NAMALWA (cell line): ENCODE measurements at places on chromosomes 1 and 21.

DNA sequence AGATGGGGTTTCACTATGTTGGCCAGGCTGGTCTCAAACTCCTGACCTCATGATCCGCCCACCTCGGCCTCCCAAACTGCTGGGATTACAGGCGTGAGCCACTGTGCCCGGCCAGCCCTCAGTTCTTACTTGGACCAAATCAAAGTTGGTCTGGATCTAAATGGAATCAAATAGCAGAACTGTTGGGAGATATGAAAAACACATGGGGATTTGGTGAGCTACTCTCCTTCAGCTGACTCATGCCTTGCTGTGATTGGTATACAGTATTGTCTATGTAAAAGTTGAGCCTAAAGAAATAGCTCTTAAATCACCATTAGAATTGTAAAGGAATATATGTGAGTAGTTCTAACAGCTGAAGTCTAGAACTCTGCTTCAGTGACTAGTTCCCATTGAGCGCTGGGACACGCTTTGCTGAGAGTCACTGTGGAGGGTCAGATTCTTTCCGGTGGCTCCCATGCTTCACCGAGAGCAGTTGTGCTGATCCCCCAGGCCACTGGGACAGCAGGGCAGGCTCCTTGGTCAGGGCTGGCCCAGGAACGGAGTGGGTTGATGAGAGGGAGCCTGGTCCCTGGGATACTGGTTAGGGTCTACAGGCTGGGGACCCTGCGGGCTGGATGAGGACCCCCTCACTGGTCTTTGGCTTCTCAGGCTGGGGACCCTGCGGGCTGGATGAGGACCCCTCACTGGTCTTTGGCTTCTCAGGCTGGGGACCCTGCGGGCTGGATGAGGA, 14.0 kb downstream of the PKNOX1 start:
- DNase-seq, result no peak

DNA sequence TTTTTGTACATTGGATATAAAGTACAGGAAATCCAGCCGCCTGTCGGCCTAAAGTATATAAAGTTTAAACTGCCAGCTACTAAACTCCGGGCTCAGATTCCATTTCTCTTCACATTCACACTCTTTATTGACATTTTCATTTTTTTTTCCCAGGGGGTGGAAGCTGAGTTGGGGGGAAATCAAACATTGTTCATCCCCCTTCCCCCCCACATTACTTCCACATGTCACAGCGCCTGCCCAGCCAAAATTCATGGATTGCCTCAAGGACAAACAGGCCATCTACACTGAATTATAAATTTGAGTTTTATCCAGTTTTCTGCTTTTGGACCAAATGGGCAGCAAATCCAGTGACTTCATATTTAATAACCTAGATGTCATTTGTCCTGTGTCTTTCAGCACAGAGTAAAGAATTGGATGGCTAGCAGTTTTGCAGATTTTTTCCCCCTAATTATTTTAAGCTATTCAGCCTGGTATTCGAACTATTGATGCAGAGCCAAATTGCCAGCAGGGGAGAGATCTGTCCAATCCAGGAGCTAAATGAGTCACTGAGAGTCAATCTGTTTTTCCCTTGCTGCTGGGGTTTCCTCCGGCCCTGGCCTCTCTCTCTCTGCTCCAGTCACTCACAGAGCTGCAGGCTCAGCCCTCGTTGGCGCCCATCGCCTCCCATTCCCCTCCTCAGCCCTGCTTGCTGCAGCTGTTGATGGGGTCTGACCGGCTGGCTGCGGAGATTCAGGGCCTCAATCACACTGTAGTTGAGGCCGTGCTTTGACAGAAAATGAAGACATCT, 98.0 kb downstream of the LMO4 start:
- no peak for DNase-seq

DNA sequence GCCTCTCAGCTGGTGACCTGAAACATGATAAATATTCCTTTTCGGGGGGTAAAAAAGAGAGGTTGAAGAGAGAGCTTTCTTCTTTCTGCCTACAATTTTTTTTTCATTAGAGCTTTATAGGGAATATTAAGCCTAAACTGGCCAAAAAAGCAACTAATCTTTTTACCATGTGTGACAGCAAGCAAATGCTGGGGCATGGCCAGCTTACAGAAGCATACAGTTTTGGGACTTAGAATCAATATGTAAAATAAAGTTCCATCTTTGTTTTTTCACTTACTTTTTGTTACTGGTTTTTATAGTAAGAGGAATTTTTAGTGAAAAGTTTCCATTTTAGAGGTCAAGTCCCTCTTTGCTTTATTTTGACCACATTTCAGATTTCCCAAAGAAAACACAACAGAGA, 301.2 kb upstream of the DEPDC1 start:
- DNase-seq, result no peak

GRCh38 chr1:78322928-78323680, 167.7 kb upstream of the PTGFR start:
- no peak for DNase-seq

DNA sequence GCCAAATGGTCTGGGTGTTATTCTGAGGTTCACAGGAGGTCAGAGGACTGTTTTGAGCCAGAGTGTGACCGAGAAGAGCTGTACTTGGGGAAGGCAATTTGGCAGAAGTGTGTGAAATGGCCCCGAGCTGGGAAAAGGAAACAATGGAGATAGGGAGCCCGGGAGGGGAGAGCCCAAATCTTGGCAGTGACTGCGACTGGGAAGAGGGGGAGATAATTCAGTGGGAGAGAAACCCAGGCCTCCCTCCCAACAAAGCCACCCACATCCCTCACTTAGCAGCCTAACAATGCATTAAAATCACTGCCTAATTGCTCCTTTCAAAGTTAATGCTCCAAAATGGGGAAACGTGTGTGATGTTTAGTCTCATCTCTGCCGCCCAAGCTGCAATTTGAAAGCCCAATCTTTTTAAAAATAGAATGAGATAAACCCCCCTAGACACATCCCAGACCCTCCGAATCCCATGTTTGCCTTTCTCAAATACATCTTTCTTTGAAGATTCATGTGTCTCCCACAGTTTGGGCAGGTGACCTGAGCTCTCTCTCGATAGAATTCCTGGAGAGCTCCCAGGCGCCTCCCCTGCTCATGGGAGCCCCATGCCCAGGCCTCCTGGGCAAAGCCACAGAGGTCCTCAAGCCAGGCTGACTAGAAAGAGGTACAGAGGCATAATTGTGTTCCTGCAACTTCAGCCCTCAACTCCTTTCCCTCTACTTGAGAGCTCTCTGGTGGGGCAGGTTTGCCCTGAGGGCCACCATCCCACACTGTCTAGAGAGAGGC, 17.3 kb downstream of the LRRC52 start:
- DNase-seq, result no peak

- no peak for DNase-seq
Observed at GRCh38 chr1:243834130-243834529, 15.9 kb downstream of the AKT3 start.

DNA sequence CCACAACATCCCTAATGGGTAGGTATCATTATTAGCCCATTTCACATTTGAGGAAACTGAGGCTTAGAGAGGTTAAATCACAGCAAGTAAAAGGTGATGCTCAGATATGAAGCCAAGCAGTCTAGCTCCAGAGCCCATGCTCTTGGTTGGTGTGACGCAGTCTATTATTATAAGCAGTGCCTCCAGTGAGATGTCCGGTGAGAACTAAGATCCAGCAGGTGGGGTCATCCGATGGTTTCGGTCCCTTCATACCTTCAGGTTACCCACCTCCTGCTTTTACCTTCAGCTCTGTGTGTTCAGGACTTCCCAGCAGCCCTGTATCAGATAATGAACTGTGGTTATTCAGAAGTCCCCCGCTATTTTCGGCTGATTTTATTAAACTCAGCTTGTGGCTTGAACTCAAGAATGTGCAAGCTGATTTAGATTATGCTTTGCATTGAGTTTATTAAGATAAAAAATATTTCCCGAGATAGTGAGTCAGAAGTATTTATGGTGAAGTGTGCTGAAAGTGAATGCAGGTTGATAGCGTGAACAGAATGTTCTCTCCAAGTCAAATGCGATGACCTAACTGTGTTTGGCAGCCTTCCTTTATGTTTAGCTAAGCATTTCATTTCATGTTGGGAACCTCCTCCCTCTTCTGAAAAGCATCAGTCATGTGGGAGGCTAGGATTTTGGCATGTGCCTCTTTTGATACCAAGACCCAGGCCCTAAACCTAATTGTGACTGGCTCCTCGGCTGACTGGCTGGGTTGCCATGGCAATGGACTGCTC, 160.9 kb upstream of the UBE2U start:
- DNase-seq, result no peak

- no peak for DNase-seq
Observed at GRCh38 chr21:36901575-36901974, 64.9 kb downstream of the HLCS start.

DNA sequence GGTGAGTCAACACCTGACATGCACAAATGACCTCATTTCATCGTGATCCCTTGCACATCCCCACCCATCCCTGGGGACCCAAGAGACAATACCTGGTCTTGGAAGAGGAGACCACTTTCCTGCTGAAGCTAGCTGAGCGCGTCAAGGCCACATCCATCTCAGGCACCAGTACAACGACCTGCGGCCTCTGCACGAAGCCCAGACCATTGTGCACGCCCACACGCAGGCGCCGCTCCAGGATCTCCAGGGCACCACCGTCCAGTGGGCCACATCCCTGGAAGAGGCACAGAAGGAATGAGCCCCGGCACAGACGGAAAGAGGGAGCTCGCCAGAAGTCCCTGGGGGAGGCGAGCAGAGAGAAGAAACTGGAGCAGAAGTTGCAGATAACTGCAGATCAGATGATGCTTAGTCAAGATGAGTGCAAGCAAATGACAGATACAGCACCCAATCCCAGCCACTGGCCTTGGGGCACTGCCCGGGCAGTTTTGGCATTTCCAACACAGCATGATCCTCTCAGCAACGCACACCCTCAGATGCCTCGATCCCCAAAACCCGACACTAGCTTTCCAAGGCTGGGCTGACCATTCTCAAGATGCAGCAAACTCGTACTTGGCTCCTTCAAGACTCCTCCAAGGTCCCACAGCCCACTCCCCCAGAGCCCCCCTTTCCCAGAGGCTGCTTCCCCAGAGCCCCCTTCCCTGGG, 44.1 kb downstream of the NPHP4 start:
- no peak for DNase-seq
